T-helper 2 cell treated with Interferon-gamma antibody and Interleukin-4, amounts not matched to agents 100 ng/mL and 5 ng/mL, for 36 hours (primary cell): ENCODE measurements at places on chromosomes 2 and 18. TPM values are rescaled to one million over a fixed set of nuclear protein-coding genes. Genes with fewer than 3 reads are reported as not detected.

Gene FNDC4
- not detected in 2 replicates for total RNA-seq

Gene ST3GAL5
- 30.4 and 30.8 TPM in 2 replicates for total RNA-seq

Gene POLR1A
- total RNA-seq: 44.5 and 47.2 TPM in 2 replicates

Gene LIPG
- 0.64 TPM in 1 of 2 replicates, not detected in the other for total RNA-seq

Gene CAD
- total RNA-seq: 86.4 and 87.1 TPM in 2 replicates

Gene STARD7
- 148 and 150 TPM in 2 replicates for total RNA-seq

Gene SLC19A3
- not detected in 2 replicates for total RNA-seq

Gene GLS
- 159 and 173 TPM in 2 replicates for total RNA-seq

Gene RAB27B
- total RNA-seq: 3.4 TPM in 2 replicates

Gene REG3A
- total RNA-seq: not detected in 2 replicates

Gene ASIC4
- 0.05 and 0.16 TPM in 2 replicates for total RNA-seq

Gene SMAD7
- 17.7 and 19.0 TPM in 2 replicates for total RNA-seq

Gene XPO1
- total RNA-seq: 194 and 196 TPM in 2 replicates

Gene ALK
- total RNA-seq: not detected in 2 replicates
